ENCODE measurements at places on chromosomes 3 and 15. TPM values are rescaled to one million over a fixed set of nuclear protein-coding genes. Genes with fewer than 3 reads are reported as not detected.

LRRIQ4 gene
- not detected for polyA plus RNA-seq

ARHGEF26 gene
- polyA plus RNA-seq = 0.98 TPM

OR5H15 gene
- polyA plus RNA-seq = not detected

PRICKLE2 gene
- 14.7 TPM for polyA plus RNA-seq

WDR72 gene
- polyA plus RNA-seq = not detected

TEX55 gene
- polyA plus RNA-seq = not detected

DPPA2 gene
- not detected for polyA plus RNA-seq

GRIP2 gene
- polyA plus RNA-seq = not detected

NT5DC2 gene
- polyA plus RNA-seq = 154 TPM

ZNF80 gene
- not detected for polyA plus RNA-seq

RTP4 gene
- 0.05 TPM for polyA plus RNA-seq

CCDC191 gene
- polyA plus RNA-seq = 1.7 TPM

RHOA gene
- 505 TPM for polyA plus RNA-seq
